ENCODE measurements at places on chromosomes 3 and 15.

- no peak for DNase-seq
These were observed 484.8 kb downstream of the CNTN3 start for GRCh38 chr3:74129611-74130010.

- DNase-seq, result no peak
These were observed 300.6 kb downstream of the SATB1 start for GRCh38 chr3:18124501-18124900.

DNA sequence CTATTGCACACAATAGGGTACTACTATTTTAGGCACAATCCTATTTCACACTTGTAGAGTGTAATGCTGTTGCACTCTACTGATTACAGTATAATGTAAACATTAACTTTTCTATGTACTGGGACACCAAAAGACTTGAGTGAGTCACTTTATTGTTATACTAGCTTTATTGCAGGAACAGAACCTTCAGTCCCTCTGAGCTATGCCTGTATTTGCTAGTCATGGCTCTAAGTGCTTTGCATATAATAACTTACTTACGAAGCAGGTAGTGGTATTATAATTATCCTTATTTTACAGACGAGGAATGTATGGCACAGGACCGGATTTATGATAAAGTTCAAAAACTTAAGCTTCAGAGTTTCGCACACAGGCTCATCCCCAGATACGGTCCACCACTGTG is 106.6 kb upstream of the SLC6A6 start:
- DNase-seq, result no peak

DNA sequence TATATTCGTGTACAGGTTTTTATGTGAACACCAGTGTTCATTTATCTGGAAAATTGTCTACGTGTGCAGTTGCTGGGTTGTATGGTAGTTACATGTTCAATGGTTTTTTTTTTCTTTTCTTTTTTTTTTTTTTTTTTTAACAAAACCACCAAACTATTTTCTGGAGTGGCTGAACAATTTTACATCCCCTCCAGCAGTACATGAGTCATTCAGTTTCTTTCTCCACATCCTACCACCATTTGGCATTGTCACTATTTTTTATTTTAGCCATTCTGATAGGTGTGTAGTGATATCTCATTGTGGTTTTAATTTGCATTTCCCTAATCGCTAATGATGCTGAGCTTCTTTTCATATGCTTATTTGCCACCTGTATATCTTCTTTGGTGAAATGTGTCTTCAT is 256.3 kb upstream of the EOMES start:
- no peak for DNase-seq

GRCh38 chr3:123667784-123668183 is 82.9 kb upstream of the HACD2 start:
- no peak for DNase-seq

GRCh38 chr15:90810354-90810753 is 58.0 kb upstream of the FURIN start:
- no peak for DNase-seq

DNA sequence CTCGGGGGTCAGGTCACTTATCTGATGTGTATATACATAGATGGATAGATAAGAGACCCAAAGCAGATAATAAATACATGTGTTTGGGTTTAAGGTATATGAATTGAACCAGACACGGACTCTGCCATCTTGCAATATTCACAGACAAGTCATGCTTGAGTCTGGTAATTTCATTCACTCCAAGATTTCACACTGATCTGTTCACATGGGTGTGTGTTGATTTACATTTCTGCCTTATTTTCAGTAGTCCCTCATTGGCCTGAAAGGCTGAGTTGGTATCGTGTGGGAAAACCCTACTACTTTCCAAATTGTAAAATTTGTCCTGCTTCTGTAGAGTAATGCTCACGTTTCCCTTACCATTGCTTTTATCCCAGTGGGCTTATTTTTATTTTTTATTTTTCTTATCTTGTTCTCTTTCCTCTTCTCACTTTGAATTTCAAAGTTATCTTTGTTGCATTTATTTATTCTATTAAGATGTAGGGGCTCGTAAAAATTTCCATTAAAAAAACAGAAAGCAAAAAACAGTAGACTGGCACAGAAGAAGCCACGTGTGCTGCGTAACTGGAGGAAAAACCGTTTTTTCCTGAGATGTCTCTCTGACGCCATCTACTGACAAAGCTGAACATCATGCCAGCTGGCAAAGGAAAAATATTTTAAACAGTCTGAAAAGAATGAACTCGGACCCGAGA is 10.8 kb upstream of the MFSD1 start:
- peak; percentile 57 for DNase-seq

DNA sequence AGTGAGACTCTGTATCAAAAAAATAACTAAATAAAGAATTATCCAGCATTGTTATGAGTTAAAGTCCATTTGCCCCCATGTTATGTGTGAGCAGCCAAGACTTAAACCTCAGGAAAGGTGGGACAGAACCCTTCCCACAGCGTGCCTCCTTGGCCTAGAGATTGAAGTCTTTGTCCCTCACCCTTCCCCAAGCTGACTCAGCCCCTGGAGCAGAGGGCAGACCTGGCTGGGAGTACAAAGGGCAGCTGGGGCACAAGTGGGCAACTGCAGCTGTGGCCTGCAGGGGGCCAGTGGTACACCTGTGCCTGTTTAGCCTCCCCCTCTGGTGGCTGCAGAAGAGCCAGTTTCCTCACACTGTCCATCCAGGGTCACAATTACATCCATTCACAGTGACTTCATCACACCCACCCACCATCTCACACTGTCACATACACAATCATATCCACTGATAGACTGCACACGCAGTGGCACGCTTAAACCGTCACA is 940 bp upstream of the ACY1 start:
- peak; percentile 56 for DNase-seq

DNA sequence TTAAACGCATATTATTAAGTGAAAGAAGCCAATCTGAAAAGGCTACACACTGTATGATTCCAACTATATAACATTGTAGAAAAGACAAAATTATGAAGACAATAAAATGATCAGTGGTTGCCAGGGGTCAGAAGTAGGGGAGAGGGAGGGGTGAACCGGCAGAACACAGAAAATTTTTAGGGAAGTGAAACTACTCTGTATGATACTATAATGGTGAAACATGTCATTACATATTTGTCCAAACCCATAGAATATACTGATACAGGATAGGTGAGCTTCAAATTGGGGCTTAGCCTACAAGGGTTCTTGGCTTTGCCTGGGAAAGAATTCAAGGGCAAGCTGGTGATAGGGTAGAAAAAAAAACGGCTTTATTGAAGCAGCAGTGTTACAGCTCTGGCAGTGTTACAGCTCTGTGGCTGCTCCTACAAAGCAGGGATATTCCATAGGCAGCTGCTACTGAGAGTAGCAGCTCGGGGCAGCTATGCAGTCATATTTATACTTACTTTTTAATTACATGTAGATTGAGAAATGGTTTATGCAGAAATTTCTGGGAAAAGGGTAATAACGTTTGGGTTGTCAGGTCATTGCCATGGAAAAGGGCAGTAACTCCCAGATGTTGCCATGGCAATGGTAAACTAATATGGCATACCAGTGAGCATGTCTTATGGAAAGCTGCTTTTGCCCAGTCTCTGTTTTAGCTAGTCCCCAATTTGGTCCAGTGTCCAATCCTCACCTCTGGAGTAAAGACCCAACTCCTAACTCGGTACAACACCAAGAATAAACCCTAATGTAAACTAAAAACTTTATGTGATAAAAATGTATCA is 125.1 kb upstream of the SLC25A36 start:
- DNase-seq, result no peak

DNA sequence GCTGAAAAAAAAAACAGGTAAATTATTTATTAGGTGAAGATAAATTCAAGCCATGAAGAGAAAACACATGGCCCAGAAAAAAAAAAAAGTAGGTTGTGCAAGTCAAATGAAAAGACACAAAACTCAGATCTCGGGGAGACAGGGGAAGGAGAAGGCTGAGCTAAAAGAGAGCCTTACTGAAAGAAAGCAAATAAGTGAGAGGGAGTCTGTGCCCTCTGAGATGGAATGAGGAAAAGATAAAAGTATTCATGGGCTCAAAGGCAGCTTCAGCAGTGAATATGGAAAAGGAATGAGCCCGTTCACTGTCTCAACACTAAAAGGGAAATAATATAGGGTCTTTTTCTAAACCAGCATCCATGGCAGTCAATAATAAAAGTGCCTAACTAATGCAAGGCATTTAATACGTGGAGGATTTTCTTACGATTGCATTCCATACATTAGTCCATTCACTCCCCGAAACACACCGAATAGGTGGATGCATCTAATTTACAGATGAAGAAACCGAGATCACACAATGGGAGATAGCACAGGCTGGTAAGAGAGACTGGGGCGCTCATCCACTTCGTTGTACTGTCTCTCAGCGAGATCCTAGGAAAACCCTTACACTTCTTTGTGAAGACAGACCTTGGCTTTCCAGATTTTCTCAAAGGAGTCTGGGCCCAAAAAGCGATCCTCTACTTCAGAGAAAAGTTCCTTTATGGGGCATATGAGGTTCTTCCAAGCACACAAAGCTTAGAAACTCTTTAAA is 1.1 kb downstream of the TFDP2 start:
- DNase-seq, result no peak

- no peak for DNase-seq
These were observed 50.5 kb downstream of the CRYGS start for GRCh38 chr3:186493525-186494255.

DNA sequence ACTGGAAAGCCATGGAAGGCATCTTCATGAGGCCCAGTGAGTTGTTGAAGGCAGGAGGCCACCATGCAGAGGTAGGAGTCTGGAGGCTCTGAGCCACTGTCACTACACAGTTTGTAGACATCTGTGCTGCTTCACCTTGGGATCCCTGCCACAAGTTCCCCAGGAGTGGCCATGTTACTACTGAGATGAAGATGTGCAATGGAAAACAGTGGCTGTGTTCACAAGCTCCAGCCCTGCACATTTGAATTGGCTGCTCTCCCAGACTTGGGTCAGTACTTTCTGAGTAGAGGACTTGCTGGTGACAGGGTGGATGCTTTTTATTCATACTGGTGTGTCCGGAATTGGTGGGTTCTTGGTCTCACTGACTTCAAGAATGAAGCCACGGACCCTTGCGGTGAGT is 86.9 kb upstream of the C15orf39 start:
- no peak for DNase-seq

DNA sequence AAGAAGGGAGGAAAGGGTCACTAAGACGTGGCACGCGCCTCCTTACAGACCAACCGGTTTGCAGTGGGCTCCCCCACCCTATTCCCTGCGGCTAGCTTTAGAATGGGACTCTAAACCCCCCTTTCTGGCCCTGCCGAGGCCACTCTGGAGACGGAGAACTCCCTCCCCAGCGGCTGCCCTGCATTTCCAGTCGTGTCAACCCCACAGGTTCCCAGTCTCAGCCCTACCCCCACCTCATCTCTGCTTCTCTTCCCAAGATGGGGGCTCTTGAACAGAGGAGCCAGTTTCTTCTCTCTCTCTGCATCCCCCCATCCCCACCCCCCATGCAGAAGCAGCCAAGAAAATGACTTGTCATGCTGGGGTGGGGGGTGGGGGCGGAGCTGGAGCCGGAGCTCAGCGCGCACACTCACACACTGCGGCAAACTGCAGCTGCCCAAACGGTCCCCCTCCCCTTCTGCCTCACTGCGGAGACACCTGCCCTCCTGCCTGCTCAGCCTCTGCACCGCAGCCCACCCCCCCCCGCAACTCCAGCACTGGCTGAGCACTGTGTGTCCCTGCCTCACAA is 871 bp downstream of the MAP1A start:
- DNase-seq, result no peak

- DNase-seq, result no peak
These were observed 70.5 kb downstream of the PBRM1 start for GRCh38 chr3:52615166-52615565.

- peak; percentile 16 for DNase-seq
These were observed 263.1 kb upstream of the DNAJC19 start for GRCh38 chr3:181252631-181253030.

- DNase-seq, result no peak
These were observed 136.5 kb downstream of the MAP2K5 start for GRCh38 chr15:67678993-67679392.

DNA sequence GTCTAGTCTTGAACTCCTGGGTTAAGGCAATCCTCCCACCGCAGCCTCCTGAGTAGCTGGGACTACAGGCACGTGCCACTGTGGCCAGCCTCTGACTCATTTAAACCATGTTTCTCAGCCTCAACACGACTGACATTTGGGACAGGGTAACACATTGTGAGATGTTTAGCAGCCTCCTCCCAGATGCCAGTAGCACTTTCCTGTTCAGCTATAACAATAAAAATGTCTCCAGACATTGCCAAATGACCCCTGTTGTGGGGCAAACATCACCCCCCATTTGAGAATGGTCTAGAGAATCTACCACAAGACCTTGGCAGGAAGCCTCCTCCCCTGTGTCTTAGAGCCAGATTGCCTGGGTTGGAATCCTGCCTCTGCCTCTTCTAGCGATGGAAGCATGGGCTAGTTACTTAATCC is 8.4 kb downstream of the TMEM40 start:
- DNase-seq, result no peak

DNA sequence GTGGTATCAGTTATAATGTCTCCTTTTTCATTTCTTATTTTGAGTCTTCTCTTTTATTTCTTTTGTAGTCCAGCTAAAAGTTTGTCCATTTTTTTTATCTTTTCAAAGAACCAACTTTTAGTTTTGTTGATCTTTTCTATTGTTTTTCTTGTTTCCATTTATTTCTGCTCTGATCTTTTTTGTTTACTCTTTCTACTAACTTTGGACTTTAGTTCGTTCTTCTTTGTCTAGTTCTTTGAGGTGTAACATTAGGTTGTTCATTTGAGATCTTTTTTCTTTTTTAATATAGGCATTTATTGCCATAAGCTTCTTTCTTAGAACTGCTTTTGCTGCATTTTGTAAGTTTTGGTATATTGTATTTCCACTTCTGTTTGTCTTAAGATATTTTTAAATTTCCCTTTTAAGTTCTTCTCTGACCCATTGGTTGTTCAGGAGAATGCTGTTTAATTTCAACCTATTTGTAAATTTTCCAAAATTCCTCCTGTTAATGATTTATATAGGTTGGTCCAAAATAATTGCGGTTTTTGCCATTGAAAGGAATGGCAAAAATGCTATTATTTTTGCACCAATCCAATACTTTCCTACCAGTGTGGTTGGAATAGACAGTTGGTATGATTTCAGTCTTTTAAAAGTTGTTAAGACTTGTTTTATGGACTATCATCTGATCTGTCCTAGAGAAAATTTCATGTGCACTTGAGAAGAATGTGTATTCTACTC is 51.2 kb downstream of the KAT2B start:
- no peak for DNase-seq

Data from HEK293T (cell line).